ENCODE measurements at places on chromosomes 1 and 21. TPM values are rescaled to one million over a fixed set of nuclear protein-coding genes. Genes with fewer than 3 reads are reported as not detected.

DNA sequence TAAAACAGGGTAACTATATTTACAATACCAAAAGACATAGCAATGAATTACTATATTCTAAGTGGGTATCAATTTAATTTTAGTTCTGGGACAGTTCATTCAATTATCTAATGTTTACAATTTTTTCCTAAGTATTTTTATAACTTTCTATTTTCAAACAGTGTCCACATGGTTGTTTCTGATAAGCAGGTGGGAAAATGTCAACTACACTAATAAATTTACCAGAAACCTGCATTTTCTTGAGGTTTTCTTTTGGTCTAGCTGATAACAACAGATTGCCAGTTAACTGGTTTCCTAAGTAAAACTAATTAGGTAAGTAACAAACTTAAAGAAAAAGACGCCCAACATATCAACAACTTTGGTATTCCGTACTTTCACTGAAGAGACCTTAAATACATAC is 84.9 kb upstream of the GFI1 start:
- DNase-seq = no peak

DNA sequence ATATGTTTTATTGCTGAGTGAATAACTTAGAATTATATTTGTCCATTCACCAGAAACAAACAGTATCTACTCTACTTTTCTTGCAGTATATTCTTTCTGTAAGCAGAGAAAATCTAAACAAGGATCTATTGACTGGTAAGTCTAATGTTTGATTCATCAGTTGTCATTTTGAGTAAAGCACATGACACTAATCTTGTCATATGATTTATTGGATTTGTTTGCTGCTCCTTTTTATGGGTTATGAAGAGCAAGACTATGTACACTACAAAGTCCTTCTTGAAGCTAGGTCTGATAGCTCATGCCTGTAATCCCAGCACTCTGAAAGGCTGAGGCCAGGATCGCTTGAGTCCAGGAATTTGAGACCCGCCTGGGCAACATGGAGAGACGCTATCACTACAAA is 23.3 kb downstream of the KMO start:
- DNase-seq = no peak

DNA sequence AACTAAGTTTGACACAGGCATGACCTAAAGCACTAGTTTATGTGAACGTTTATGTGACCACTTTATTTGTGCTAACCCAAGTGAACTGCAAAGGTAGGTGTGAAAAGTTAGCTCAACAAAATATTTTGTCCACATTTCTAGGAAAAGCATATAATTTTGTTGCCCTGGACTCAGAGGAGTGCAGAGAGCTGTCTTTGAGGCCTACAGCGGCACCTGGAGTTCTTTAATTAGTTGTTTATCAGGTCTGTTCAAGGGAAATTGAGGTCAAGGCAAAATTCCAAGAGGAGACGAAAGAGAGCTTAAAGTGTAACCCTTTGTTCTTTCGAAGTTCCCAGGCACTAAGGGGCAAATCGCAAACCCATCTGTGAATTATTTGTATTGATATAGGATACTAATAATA is 1.3 kb downstream of the GIPC2 start:
- no peak for DNase-seq

The NME7 gene
- total RNA-seq = 10.6 TPM

The CD1C gene
- total RNA-seq = 0.19 TPM

DNA sequence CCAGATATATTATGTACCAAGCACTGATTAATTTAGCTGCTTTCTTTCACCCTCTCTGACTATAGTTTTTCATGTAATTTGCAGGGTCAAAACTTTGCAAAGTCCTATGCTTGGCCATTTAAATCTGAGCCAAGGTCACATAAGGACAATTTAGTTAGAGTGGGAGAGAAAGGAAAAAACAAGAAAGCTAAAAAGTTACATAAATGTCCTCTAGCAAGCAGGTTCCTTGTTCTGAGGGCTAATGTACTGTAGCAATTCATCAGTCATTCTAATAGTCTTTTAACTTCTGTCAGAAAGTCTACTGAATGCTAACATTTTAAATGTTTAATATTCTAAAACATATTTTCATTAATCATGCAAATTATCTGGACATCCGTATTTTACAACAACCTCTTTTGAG is 68.3 kb downstream of the SAMSN1 start:
- no peak for DNase-seq

DNA sequence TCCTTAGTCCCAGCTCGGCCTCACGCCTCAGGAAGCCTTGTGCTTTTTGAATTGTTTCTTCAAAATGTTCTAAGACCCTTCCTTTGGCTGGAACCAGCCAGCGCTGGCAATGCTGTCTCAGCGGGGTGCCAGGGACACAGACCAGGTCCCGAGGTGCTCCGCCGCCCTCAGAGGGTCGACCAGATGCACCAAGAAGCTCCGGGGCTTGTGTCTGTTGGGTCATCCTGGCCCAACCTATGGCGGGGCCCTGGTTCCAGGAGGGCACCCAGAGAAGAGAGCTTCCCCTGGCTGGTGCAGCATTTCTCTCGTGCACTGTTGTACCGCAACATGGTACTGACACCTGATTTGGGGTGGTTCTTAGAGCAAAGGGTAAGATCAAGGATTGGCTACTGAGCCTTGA is 40.1 kb upstream of the BECN2 start:
- no peak for DNase-seq

DNA sequence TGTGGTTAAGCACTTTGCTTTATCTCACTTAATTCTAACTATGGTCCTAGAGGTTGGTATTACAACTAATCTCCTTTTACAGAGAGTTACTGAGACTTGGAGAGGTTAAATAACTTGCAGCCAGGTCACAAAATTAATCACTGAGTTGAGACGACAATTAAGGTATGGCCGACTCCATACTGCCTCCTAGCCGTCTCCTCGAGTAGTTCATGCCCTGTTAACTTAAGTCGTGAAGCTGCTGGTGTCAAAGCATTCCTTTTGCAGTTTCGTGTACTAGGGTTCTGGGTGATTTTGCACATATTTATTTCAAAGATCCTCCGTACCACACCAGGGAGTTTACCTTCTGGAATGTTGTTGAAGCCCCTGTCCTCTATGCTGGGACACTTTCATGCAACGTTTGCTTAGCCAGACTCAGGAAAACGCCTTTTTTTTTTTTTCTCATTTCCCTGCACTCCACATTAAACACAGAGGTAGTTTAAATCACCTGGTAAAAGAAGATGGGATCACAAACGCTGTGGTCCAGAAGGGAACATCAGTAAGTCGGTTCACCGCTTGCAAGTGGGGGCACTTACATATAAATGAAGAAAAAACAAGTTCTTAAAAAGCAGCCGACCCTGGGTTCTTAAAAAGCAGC is 570 bp upstream of the NEK7 start:
- DNase-seq = peak; percentile 49

The GLIS1 gene
- total RNA-seq = 0.08 TPM

The DNAH14 gene
- total RNA-seq = 5.6 TPM

- DNase-seq = no peak
Measured at GRCh38 chr21:28332796-28333195, 659.9 kb downstream of the LTN1 start.

DNA sequence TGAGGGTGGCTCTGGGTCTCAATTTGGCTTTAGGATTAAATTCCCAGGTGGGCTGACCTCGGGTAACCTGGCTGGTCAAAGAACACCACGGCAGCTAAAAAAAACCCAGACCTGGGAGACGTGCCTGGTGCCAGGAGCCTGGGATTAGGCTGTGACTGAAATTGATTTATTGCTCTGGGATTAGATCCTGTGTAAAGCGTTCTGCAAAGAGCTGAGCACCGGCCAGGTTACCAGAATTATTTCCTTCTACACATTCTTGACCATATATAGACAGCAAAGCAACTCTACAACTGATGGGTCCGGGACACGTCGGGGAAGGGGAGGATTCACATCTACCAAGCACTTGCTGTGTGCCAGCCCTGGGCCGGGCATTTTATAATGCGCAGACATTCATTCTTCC is 45.2 kb downstream of the TMCO4 start:
- no peak for DNase-seq

The NPHP4 gene
- 4.3 TPM for total RNA-seq

The ADAR gene
- 48.1 TPM for total RNA-seq

- DNase-seq = no peak
Measured at GRCh38 chr1:183792300-183792699, 12.6 kb upstream of the RGL1 start.

DNA sequence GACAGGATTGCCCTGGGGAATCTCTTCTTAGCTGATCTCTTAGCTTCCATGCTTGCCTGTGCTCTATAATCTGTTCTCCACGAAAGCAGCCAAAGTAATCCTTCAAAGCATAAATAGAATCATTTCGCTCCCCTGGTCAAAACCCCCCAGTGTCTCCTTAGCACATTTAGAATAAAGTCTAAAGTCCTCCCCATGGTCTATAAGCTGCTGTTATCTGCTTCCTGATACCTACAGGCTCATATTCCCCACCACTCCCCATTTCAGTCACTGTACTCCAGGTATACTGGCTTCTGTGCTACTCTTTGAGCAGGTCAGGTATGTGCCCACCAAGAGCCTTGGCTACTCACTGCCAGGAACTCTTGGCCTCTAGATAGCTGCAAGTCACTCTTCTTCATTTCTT is 2.9 kb downstream of the S100A12 start:
- DNase-seq = no peak

DNA sequence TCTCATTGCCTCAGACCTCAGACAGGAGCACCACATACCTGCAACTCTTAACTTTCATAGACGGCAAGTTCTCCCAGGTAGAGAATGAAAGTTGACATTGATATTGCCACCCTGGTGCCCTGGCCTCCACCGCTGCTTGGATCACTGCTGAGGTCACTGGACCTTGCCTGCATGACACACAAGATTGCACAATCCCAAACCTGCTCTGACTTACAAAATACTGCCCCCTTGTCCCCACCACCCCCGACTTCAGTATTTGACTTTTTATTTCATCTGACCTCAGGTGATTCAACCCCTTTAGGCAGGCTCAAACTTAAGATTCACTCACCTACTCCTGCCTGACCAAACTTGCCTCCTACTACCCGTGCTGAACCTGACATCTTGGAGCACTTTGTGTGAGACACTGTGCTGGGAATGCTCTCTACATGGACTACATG is 43.1 kb upstream of the S1PR1 start:
- no peak for DNase-seq

GRCh38 chr1:88351960-88352359 is 332.1 kb upstream of the PKN2 start:
- no peak for DNase-seq

DNA sequence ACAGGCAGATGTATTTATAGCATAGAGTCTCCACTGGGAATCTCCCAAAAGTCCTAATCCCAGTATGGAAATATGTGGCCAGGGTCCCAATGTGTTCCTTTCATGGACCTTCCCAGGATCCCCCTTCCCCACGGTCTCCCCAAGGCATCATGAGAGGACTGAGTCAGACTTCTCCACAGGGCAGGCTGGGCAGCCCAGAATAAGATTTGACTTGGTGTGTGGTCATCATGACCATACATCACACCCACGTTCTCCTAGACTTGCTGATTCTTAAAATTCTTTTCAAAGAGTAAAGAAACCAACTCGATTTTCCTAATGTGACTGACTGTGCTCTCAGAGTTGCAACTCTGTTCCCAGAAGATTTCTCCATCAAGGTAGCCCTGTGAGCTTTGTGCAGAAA is 93.9 kb upstream of the CD34 start:
- no peak for DNase-seq

The RAB3B gene
- not detected for total RNA-seq

The TMEM54 gene
- total RNA-seq = 10.5 TPM

DNA sequence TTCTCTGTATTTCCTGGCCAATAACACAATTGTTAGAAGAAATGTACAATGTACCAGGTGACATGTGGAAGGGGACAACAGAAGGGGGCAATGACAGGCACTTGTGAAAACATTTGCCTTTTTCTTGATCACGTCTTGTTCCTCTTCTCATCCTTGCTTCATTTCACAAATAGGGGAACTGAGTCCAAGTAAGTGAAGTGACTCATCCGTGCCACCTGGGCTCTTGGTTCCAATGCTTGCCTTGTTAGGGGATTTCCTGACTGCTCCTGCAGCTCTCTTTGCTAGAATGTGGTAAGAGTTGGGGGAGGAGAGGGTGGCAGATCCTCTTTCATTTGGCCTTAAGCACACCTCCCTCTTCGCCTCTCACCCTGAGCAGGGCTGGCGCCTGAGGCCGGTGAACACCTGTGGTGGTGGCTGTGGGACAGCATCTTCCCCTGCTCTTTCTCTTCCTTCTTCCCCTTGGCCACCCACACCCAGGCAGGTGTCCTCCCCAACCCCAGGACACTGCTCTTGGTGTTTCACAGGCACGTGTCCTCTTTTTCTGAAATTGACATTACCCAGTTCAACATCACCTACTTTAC is 2.2 kb upstream of the RHEX start:
- no peak for DNase-seq

The C1orf167 gene
- total RNA-seq = 2.7 TPM
